ENCODE measurements at places on chromosomes 3 and 15. TPM values are rescaled to one million over a fixed set of nuclear protein-coding genes. Genes with fewer than 3 reads are reported as not detected.

FMN1 gene
- total RNA-seq = 1.7 TPM

PLS1 gene
- total RNA-seq = 20.6 TPM

DIPK2A gene
- 11.9 TPM for total RNA-seq

PLA2G4D gene
- total RNA-seq = 0.07 TPM

POLR2M gene
- total RNA-seq = 43.4 TPM

DNAH12 gene
- under 0.01 TPM for total RNA-seq

FAH gene
- total RNA-seq = 25.8 TPM

AP3B2 gene
- total RNA-seq = 0.63 TPM

DPP8 gene
- 23.0 TPM for total RNA-seq

THPO gene
- total RNA-seq = not detected

All from foreskin keratinocyte (primary cell).